ENCODE measurements at places on chromosomes 7 and 10. TPM values are rescaled to one million over a fixed set of nuclear protein-coding genes. Genes with fewer than 3 reads are reported as not detected.

CDHR1 gene
- 0.86 TPM for total RNA-seq

NDUFB2 gene
- total RNA-seq, result 388 TPM

CXCL12 gene
- 8.1 TPM for total RNA-seq

SFRP5 gene
- total RNA-seq, result 1.4 TPM

AZGP1 gene
- not detected for total RNA-seq

SLIT1 gene
- 0.03 TPM for total RNA-seq

SPDYE16 gene
- total RNA-seq, result 1.8 TPM

PLXNA4 gene
- 0.05 TPM for total RNA-seq

PRKG1 gene
- total RNA-seq, result 14.8 TPM

SPAM1 gene
- not detected for total RNA-seq

CACNB2 gene
- total RNA-seq, result not detected

TMEM270 gene
- not detected for total RNA-seq

GARIN1A gene
- total RNA-seq, result 1.5 TPM

SEMA3E gene
- total RNA-seq, result 3.2 TPM

NXPH1 gene
- 0.13 TPM for total RNA-seq

HKDC1 gene
- 0.11 TPM for total RNA-seq

CALHM1 gene
- 0.31 TPM for total RNA-seq

OPN1SW gene
- total RNA-seq, result 2.8 TPM

BMPER gene
- total RNA-seq, result 1.3 TPM

AGAP4 gene
- total RNA-seq, result 4.7 TPM

SMKR1 gene
- 3.9 TPM for total RNA-seq

ANKMY2 gene
- total RNA-seq, result 29.2 TPM

NCF1 gene
- total RNA-seq, result not detected

ATP6V0A4 gene
- total RNA-seq, result 0.35 TPM

ASAH2 gene
- total RNA-seq, result 0.99 TPM

AKR1C2 gene
- total RNA-seq, result 33.3 TPM

SH2D4B gene
- not detected for total RNA-seq

GPR15LG gene
- not detected for total RNA-seq

COL17A1 gene
- total RNA-seq, result 0.03 TPM

DKK1 gene
- total RNA-seq, result 13.5 TPM

HMX3 gene
- not detected for total RNA-seq

GNGT1 gene
- not detected for total RNA-seq

CHST12 gene
- 8.6 TPM for total RNA-seq

GJD4 gene
- total RNA-seq, result 13.9 TPM

DHTKD1 gene
- 15.0 TPM for total RNA-seq

SPDYE1 gene
- not detected for total RNA-seq

SEPTIN14 gene
- not detected for total RNA-seq

ZNF485 gene
- total RNA-seq, result 3.9 TPM

KAZALD1 gene
- 37.5 TPM for total RNA-seq

SLC16A9 gene
- 0.88 TPM for total RNA-seq

PPP1R9A gene
- total RNA-seq, result 8.5 TPM

PPRC1 gene
- total RNA-seq, result 18.4 TPM

HOXA5 gene
- 8.8 TPM for total RNA-seq

MSMB gene
- total RNA-seq, result not detected

EIF4H gene
- 304 TPM for total RNA-seq

GPC2 gene
- total RNA-seq, result 65.3 TPM

EN2 gene
- 1.7 TPM for total RNA-seq

NANOS1 gene
- 5.1 TPM for total RNA-seq

CFAP69 gene
- total RNA-seq, result 2.5 TPM

FAM171A1 gene
- 14.0 TPM for total RNA-seq

OR2A2 gene
- not detected for total RNA-seq

NRG3 gene
- not detected for total RNA-seq

MCM10 gene
- total RNA-seq, result 0.05 TPM

LDB3 gene
- total RNA-seq, result 137 TPM

OPN4 gene
- total RNA-seq, result not detected

ANK3 gene
- total RNA-seq, result 24.6 TPM

STEAP1 gene
- 12.5 TPM for total RNA-seq

RBP3 gene
- total RNA-seq, result not detected

Data from myocyte (in vitro differentiated cells).